ENCODE measurements at places on chromosomes 1 and 21.

GRCh38 chr1:97802011-97802410 lies 118.8 kb downstream of the DPYD start:
- no peak for DNase-seq

- no peak for DNase-seq
Observed at GRCh38 chr1:153818876-153819275, 43.7 kb downstream of the SLC27A3 start.

DNA sequence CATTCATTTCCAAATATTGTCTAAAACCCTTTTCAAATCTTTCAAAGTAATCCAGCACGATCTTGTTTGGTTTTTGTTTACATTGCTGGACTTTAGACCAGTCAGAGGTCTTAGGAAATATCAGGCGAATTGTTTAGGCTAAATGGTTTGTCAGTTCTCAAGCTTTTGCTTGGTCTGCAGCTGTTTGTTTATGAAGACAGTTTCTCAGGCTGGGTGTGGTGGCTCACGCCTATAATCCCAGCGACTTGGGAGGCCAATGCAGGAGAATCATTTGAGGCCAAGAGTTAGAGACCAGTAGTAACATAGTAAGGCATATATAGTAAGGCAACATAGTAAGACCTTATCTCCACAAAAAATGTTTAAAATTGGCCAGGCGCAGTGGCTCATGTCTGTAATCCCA lies 77.5 kb downstream of the DNTTIP2 start:
- no peak for DNase-seq

- no peak for DNase-seq
Observed at GRCh38 chr21:40018871-40019475, 151.7 kb downstream of the PCP4 start.

- peak; percentile 11 for DNase-seq
Observed at GRCh38 chr1:193019442-193020026, 39.6 kb downstream of the UCHL5 start.

DNA sequence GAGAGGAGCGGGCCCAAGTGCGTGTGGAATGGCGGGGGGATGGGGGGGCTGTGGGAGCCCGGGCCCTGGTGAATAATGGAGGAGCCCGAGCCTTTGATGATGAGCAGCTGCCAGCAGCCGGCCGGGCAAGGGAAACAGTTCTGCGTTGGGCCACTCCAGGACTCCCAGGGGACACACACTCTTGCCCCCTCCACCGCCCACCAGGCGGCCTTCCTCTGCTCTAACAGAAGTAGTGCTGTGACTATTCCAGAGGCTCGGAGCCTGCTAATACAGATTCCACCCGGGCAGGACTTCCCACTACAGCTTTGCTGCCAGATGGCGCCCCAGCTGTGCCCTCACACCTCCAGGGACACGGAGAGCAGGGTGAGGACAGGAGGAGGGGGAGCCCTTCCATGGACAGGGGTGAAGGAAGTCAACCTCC lies 48.2 kb upstream of the LRP8 start:
- peak; percentile 15 for DNase-seq

DNA sequence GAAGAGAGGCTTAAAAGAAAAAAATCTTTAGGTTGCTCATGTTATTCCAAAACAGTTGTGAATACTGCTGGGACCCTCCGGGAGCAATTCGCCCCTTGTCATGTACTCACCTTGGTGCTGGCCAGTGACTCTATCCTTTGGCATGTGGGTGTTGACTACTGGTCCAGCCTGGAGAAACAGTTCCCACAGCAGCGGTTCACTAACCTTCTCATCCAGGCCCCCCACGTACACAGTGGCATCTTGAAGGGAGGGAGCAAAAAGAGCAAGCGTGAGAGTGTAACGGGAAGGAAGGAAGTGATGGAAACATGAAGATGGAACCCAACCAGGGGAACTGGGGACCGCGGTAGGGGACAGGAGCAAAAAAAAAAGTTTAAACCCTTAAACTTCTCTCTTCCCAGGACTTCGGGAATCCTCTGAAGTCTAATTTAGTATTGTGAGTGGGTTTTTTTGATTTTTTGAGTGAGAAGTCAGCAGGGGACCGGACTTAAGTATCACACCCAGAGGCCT lies 494 bp downstream of the SF3B4 start:
- DNase-seq = no peak

DNA sequence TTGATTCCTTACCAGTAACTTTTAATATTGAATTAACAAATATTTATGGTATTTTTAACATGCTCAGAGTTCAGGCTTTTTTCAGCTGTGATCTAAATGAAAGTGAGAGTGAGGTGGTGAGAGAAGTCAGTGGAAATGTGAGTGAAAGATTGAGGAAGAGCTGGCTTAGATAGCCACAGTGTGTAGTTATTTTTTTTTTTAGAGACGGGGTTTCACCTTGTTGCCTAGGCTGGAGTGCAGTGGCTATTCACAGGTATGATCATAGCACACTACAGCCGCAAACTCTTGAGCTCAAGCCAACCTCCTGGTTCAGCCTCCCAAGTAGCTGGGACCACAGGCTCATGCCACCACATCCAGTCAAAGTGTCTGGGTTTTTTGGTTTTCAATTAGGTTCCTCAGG lies 10.9 kb downstream of the RNF11 start:
- peak; percentile 66 for DNase-seq

DNA sequence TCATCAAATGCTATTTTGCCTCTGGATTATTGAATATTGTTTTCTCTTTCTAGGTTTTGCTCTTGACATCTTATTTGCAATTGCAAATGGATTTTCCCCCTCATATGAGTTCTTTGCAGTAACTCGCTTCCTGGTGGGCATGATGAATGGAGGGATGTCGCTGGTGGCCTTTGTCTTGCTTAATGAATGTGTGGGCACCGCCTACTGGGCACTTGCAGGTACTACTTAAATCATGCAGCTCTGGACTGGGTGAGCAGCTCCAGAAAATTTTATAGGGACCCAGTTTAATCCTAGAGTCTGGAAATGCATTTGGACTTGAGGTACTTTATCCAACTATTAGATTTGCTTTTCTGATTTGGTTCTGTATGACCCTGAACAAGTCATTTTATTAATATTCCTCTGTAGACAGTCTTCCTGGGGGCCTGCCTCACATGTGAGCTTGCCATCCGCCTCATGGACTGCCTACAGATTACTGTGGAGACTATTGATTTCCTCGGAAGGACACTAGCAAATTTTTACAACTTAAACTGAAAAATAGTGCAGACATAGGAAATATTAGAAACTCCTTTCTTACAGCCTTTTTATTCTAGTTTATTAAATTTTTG lies 44.5 kb downstream of the SLC22A15 start:
- peak; percentile 54 for DNase-seq

- no peak for DNase-seq
Observed at GRCh38 chr1:159778266-159778665, 2.5 kb upstream of the DUSP23 start.

GRCh38 chr1:232589111-232589811 lies 40.7 kb downstream of the SIPA1L2 start:
- no peak for DNase-seq

- DNase-seq = peak; percentile 75
Observed at GRCh38 chr1:28882009-28882628, 32.2 kb upstream of the EPB41 start.

GRCh38 chr21:31397939-31398338 lies 53.9 kb upstream of the TIAM1 start:
- no peak for DNase-seq

GRCh38 chr1:27618341-27619082 lies 14.6 kb upstream of the AHDC1 start:
- DNase-seq = no peak

DNA sequence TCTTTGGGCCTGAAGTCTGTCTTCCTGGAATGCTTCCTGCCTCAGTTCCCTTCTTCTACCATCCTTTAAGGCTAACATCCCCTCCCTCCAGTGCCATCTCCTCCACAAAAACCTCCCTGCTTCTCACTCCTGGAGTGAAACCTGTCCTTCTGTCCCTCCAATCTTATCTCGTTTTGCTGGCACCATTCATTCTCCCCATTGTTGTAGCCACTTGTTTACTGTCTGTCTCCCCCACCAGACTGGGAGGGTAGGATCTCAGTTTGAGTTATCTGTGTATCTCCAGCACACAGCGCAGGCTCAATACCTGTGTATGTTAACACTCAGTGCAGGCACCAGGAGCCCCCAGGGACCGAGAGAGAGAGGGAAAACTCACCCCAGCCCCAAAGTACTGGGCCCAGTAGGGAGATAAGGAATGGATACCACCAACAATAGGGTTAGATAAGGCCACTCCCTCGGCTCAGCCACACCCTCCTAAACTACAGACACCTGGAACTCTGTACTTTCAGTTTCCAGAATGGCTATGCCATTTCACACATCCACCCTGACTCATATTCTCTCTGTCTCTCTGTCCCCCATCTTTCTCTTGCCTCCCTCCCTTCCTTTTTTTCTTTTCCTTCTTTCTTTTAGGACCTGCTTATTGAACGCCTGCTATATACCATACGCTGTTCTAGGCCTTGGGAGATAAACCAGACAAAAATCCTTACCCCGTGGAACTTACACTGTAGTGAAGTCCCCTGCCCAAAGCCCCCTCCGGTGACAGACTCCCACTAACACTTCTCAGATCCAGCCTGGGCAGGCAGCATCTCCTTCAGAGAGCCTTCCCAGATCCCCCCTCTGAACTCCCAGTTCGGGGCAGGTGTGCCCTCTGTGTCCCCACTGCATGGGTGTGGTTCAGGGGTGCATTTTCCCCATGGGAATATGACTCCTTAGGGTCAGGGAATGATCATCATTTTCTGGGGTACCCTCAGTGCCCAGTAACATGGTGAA lies 3.3 kb upstream of the SSBP3 start:
- DNase-seq = peak; percentile 69

- DNase-seq = no peak
Observed at GRCh38 chr1:227927971-227928741, 19.6 kb downstream of the WNT9A start.

GRCh38 chr1:52550447-52550846 lies 2.4 kb downstream of the TUT4 start:
- no peak for DNase-seq

DNA sequence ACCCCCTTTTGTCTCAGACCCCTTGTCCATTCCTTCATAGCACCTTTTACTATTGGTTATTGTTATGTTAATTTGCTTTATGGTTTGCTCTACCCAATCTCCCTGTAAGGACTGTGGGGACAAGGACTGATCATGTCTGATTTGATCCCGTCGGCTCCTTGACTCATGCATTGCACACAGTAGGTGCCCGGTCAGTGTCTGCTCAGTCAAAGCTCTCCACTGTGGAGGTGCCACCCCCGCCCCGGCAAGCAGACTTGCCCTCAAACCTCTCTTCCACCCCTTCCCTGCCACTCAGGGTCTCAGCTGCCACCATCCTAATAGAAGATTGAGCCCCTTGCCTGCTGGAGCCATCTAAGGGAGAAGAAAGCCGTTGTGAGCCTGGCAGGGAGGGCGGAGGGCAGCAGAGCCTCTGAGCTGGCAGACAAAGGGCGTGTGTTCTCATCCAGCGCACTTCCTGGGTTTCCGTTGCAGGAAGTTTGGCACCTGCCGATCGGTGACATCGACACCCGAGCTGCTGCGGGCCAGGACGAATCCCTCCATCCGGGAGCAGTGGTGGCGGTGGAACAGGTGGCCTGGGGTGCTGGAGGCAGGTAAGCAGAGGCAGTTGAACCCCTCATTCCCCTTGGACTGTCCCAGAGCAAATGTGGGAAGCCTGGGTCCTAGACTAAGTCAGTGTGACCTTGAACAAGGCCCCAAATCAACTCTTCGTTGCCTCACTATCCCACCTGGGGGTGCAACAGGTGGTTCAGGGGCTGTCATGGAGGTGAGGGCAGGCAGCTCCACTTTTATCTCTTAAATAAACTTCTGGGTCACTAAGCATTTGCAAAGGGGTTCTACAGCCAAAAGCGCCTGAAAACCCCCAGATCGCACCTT lies 2.2 kb upstream of the FBLIM1 start:
- no peak for DNase-seq

- DNase-seq = no peak
Observed at GRCh38 chr1:91501971-91502671, 1.5 kb downstream of the CDC7 start.

DNA sequence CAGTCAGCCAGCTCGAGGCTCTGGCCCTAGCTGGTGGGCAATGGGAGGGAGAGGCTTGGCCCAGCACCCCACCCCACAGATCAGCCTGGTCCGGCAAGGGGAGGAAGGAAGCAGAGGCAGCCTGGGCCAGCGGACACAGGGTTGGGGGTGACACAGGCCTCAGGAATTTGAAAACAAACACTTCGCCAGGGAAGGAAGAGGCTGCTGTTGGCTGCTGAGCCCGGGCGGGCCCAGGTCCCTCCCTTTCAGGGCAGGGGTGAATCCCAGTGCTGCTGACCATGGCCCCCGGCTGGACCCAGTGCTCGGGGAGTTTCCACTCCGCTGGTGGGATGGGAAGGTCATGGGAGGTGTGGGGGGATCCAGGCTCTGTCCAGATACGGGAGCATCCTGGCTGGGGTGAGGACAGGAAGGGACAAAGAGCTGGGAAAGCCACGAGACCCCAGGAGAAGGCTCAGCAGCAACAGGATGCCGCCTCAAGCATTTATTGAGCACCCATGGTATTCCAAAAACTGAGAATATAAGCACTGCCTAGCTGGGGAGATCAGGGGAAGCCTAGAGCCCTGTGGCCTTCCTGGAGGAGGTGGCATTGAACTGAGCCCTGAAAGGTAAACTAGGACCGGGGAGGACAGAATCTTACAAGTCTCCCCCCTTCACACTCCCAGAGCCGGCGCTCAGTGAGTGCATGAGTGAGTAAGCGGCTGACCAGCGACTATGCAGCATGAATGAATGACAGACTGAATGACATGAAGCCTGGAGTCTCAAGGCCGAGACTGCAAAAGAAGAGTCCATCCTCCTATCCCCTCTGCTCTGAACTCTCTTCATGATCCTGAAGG lies 26.2 kb upstream of the EPHA2 start:
- DNase-seq = no peak

DNA sequence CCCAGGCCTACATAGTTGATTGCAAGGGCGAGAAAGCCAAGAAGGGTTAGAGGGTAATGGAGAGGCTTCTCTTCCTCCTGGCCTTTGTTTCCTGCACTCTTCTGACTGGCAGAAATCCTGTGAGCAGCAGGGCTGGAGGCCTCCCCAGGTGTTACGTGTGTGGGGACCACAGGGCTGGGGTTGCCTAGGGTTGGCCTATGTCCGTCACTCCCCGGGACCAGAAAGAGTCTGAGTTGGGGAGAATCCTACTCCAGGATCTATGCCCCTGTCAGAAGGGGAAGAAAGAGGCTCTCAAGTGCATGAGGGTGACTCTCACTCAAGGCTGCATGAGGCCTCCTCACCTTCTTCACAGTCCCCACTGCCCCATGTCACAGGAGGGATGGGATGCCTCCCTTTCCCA lies 38.5 kb downstream of the IGFN1 start:
- no peak for DNase-seq

- no peak for DNase-seq
Observed at GRCh38 chr1:110778821-110779220, 94.1 kb upstream of the CD53 start.

DNA sequence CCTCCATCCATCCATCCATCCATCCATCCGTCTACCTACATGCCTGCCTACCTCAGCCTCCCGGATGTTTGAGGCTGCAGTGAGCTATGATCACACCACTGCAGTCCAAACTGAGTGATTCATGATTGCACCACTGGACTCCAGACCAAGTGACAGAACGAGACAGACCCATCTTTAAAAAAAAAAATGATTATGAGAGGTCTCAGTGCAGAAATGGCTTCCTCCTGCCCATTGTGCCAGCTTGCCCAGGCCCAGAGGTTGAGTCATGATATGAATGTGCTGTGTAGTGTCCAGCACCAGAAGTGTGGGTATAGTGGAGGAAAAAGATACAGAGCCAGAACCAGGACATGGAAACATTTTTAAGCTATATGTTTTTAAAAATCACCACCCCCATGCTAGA lies 149.9 kb downstream of the KIF26B start:
- DNase-seq = no peak
